H7 (cell line): ENCODE measurements at places on chromosomes 3 and 15. TPM values are rescaled to one million over a fixed set of nuclear protein-coding genes. Genes with fewer than 3 reads are reported as not detected.

The NCBP2 gene
- 67.8 and 82.8 TPM in 2 replicates for total RNA-seq

The MRAS gene
- total RNA-seq, result 24.4 and 32.0 TPM in 2 replicates

The DNASE1L3 gene
- not detected in 2 replicates for total RNA-seq

The TMEM115 gene
- total RNA-seq, result 33.1 and 38.7 TPM in 2 replicates

The SLC22A14 gene
- total RNA-seq, result 0.03 TPM in 1 of 2 replicates, not detected in the other

The CEMIP gene
- total RNA-seq, result 0.03 TPM in 1 of 2 replicates, not detected in the other

- no peak for DNase-seq
These were observed 30.3 kb downstream of the TPRA1 start for GRCh38 chr3:127560051-127560787.

- peak; percentile 22 for DNase-seq
These were observed 261.8 kb upstream of the CBLB start for GRCh38 chr3:106130384-106131198.

DNA sequence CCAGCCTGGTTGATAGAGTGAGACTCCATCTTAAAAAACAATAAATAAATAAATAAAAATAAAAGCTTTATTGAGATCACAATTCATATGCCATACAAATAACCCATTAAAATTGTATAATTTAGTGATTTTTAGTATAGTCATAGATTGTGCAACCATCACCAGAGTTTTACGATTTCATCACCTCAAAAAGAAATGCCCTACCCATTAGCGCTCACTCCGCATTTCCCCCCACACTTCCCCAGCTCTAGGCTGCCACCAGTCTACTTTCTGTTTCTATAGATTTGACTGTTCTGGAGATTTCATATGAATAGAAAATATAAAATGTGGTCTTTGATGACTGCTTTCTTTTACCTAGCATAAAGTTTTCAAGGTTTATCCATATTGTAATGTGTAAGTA lies 57.0 kb downstream of the ARHGEF26 start:
- no peak for DNase-seq

- no peak for DNase-seq
These were observed 406.5 kb upstream of the CDIN1 start for GRCh38 chr15:36172955-36173354.

DNA sequence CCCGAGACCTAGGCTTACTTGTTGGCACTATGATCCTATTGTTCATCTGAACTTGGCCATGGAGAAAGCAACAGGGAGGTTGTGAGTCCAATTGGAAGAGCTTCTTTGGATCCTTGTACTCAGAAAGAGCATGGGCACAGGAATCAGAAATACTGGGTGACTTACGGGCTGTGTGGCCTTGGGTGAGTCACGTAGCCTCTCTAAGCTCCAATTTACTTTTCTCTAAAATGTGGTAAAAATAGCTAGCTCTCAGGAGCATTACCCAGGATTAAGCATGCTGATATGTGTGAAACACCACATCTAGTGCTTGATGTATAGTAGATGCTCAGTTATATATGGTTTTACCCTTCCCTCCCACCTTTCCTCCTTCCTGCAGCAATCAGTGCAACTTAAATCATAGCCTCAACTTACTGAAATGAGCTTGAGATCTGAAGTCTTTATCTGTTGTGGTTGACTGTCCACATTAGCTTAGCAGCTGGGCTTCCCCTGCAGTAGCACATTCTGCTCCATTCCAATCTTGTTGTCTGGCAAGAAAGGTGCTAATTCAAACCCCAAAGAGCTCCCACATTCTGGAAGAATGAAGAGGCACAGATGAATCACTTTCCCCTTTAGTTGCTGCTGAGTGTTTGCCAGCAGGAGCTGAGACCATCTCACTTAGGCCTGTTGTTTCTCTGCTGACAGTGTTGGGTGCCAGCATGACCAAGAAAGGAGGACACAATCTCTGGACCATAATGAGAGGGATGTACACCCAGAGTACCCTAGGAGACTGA lies 299.1 kb upstream of the TRIM42 start:
- DNase-seq, result no peak

DNA sequence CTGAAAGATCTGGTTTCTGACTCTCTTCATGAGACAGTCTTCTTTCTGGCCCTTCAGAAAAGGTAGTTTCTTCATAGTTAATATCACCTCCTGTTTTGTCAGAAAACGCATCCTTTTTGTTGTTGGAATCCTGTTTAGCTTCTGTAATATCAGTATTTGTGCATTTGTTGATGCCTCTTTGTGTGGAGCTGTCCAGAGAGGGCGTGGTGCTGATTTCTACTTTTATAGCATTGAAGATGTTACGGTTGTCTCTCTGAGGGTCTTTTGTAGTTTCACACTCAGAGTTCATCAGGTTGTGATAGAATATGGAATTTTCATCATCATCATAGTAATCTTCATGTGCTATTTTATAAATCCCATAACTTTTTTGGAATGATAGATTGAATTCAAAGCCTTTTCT lies 8.9 kb downstream of the GPR149 start:
- no peak for DNase-seq

DNA sequence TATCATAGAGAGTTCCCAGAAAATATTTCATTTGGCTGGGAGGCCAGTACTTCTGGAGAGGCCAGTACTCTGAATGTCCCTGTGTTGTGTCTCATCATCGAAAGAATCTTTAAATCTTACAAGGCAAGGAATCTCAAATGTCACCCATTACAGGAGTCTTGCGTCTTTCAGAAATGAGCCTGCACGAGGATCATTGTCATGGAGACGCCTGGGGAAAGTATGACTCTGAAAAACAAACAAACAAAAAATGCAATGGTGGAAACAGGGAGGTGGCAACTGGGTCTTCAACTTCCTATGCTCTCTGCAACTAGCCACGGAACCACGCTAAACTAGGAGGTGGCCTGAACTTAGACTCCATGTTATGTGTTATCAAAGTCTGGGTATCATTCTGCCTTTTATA lies 804.6 kb downstream of the EPHA3 start:
- no peak for DNase-seq

DNA sequence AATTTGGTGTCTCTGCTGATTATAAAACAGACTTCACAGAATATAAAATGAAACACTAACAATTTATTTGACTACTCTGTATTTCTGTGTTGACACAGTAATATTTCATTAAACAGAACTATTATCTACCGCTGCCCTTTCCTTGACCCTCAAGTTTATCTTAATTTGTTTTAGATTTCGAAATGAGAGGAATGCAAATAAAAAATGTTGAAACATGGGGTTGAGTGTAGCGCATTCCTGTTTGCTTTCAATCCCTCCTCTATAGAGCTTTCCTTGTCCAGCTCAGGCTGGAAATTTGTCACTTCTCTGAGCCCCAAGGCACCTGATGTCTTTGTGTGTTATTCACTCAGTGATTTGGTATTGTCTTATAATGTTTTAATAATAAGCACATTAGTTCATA lies 550.2 kb downstream of the ZBBX start:
- DNase-seq, result no peak

- no peak for DNase-seq
These were observed 34.4 kb upstream of the GLCE start for GRCh38 chr15:69126054-69126469.

DNA sequence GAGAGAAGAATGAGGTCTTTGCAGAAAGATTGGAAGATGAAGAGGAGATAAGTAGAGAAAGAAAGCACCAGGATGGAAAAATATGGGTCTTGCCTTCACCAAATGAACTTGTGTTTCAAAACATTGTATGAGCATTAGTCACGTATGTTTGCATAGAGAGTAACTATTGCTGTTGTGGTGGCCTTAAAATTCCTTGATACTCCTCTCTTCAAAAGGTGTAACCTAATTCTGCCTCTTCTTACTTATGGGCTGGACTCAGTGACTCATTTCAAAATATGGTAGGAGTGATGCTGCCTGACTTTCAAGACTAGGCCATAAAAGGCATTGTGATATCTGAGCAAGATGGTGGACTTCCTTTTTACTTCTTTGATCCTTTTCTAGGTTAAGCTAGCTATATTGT lies 228.7 kb upstream of the ZNF385D start:
- no peak for DNase-seq

GRCh38 chr3:126108676-126109050 lies 24.7 kb upstream of the SLC41A3 start:
- peak; percentile 17 for DNase-seq

DNA sequence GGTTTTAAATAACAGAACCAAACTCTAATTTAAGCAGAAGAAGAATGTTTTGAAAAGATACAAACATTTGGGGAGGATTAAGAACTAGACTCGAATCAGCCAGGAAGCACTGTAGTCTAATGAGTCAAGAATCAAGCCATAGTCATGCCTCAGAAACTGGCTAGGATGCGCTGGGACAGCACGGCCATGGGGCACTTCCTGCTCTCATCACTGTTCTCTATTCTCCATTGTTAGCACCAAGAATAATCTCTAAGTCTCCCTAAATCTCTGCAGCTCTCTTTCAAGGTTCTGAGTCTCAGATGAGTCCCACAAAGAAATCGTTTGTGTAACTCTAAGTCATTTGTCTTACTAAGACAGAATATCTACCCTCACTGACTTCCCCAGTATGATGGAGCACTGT lies 399.0 kb upstream of the KCNMB2 start:
- no peak for DNase-seq

- peak; percentile 32 for DNase-seq
These were observed 9.1 kb downstream of the GRM2 start for GRCh38 chr3:51715977-51716294.
